ENCODE measurements at places on chromosomes 12 and 14.

- DNase-seq, result peak; percentile 44
These were observed 1.9 kb upstream of the PRKAG1 start for GRCh38 chr12:49020441-49020840.

DNA sequence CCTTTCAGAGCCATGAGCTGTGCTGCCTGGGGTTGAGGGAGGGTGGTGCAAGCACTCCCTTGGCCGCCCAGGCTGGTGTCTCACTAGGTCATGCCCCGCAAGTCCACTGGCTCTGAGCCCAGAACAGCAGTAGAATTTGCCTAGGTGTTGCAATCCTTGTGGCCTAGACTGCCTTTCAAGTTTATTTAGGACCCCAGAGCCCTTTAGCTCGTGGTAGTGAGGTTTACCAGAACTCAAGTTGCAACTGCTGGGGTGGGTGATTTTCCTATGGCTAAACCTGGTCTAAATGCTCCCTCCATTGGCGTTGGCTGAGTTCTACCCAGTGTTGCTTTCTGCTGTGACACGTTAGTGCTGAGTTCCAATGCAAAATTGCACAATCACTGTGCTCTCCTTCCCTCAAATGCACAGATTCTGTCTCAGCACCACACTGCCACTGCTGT, 287.2 kb downstream of the BCAT1 start:
- no peak for DNase-seq

DNA sequence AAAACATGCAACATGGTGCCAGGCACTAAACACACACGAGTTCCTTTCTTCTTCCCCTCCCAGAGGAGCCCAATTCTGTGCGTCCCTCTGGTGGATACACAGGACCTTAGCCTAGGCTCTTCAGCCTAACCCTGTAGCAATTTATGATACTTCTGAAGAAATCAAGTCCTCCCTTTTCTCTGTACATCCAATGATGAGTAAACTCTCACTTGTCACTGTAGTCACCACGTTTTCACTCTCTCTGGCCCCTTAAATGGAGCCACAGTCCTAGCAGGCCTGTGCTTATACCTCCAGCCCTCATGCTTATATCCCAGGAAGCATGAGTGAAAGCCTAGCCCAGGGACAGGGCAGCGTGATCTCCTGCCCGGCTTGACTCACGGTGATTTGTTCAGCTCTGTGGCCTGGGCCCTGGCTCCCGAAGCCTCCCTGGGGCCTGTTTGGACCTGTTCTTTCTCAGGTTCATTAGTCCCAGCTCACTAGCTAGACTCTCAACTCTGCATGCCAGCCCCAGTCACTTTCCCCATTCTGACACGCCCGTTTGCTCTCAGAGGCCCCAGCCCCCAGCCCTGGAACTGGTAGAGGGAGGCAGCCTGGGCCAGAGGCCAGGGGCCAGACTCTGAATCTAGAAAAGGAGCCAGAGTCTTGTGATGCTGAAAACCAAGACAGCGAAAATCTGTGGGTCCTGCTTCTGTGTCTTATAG, 24.1 kb upstream of the PLEKHG3 start:
- no peak for DNase-seq

DNA sequence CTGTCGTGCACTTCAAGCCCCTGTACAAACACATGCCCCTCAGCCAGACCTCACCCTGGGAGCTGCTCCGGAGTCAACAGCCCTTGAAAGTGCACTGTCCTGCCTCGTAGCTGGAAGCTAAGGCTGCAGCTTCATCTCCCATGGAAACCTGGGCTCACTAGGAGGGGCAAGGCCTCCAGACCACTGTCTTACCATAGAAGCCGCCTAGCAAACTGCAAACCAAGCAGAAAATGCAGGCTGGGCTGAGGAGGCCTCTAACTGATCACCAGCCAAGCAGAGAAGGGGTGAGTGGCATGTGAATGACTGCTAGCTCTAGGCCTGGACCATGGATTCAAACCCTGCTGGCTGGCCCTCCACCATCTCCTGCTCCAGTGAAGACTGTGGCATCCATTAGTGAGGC, 340.2 kb downstream of the CACNA1C start:
- no peak for DNase-seq

GRCh38 chr12:126430921-126431320, 1365.7 kb downstream of the AACS start:
- DNase-seq, result no peak

DNA sequence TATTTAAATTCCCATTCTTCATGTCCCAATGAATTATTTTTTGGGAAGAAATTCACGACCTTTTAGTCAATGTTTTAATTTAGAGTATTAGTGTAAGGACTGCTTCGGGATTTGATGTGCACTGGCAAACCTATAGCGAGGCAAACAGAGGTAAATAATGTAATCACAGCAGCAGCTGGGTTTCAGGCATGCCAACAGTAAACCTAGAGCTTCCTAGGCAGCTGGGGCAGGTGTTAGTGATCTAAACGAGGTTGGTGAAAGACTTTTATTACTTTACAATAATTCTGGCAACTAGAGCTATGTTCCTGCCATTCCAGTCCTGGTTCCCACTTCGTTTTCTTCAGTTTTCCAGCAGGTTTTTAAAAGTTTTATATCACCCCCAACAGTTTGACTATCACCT, 1036.4 kb upstream of the FOXG1 start:
- no peak for DNase-seq

- no peak for DNase-seq
These were observed 21.4 kb upstream of the C12orf42 start for GRCh38 chr12:103517161-103517560.

DNA sequence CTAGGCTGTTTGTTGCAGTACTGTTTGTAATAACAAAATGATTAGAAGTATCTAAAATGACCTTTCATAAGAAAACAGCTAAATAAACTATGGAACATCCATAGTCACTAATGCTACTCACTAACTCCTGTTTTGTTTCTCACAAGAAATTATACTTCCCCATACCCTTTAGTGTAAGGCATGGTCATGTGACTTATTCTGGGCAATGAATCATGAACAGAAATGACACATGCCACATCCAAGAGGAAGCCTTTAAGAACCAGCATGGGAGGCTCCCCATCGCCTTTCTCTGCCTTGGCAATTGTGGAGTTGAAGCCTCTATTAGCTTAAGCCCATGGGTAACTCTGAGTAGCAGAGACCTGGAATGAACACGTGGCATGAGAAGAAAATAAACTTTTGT, 49.3 kb downstream of the KSR2 start:
- DNase-seq, result no peak

DNA sequence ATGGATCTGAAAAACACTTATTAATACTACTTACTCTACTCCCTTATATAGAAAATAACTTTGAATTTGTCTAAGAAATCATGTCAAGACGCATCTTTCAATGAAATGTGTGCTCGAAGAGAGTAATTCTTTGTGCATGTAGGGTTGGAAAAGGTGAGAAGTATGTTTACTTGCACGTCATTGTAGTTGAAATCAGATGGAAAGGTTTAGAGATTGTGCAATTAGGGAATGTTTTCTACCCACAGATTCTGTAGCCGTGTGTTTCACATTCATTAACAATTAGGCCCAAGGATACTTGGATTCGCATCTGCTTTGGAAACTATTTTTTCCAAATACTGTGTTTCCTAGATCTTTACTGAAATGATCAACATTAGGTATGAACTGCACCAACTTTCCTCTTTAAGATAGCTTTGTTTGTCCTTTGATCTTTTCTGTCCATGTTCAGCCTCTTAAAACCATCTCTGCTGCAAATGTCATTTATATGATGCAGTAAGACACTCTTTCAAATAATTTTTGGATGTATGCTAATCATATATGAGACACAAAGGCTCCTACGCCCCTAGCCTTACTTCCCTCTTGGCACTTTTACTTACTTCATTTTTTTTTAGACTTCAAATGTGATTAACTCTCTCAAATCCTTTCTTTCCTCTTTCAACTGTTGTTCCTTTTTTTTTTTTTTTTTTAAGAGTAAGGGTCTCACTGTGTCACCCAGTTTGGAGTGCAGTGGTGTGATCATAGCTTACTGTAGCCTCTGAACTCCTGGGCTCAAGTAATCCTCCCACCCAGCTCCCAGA, 58.0 kb upstream of the PSMA6 start:
- DNase-seq, result no peak

DNA sequence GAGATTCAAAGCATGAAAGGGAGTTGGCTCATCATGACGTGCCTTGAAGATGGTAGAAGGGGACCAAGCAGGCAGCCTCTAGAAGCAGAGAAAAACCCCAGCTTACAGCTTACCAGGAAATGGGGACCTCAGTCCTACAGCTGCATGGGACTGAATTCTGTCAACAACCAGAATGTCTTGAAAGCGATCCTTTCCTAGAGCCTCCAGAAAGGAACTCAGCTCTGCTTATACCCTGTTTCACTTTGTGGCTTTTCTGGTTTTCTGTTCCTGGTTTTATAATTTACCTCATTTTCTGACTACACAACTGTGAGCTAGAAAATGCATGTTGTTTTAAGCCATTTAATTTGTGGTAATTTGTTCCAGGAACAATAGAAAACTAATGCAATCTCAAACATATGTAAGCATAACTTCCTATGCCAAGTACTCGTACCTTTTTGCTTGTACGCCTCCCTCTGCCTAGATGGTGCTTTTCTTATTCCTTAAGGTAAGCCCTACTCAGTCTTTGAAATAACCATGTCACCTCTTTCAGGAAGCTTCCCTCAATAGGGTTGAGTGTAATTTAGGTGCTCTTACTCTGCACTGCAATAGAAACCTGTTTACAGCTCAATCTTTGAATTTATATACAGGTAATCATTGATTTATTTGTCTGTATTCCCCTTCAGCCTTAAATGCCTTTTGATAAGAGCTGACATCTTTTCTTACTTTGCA, 348.8 kb downstream of the TMEM117 start:
- DNase-seq, result no peak

GRCh38 chr12:71938728-71939385, at the start of gene TPH2:
TSS of gene TPH2 (plus strand) at chr12:71938845. CDS start at chr12:71938987, 142 bp downstream.
- peak; percentile 75 for DNase-seq

- DNase-seq, result no peak
These were observed 86.9 kb downstream of the STON2 start for GRCh38 chr14:81313200-81313599.

DNA sequence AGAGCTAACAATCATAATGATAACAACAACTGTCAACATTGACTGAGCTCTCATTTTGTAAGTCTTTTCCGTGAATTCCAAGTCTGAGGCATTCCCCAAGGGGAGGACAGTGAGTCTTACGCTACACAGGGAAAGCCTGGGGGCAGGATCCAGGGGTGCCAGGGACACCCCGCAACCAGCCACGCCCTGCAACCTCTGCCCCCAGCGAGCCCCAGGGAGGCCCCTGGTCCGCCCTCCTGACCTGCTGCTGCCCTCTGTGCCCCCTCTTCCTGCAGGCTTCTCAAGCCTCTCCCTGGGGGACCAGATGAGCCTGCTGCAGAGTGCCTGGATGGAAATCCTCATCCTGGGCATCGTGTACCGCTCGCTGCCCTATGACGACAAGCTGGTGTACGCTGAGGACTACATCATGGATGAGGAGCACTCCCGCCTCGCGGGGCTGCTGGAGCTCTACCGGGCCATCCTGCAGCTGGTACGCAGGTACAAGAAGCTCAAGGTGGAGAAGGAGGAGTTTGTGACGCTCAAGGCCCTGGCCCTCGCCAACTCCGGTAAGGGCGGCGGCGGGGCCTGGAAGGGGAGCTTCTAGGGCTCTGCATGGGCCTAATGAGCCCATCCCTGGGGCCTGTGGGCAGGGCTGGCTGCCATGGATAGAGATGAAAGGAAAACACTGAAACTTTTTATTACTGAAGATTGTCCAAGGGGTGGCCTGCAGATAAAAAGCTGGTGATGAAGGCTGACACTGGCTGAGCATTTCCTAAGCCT, 115.4 kb downstream of the ESRRB start:
- DNase-seq, result no peak

DNA sequence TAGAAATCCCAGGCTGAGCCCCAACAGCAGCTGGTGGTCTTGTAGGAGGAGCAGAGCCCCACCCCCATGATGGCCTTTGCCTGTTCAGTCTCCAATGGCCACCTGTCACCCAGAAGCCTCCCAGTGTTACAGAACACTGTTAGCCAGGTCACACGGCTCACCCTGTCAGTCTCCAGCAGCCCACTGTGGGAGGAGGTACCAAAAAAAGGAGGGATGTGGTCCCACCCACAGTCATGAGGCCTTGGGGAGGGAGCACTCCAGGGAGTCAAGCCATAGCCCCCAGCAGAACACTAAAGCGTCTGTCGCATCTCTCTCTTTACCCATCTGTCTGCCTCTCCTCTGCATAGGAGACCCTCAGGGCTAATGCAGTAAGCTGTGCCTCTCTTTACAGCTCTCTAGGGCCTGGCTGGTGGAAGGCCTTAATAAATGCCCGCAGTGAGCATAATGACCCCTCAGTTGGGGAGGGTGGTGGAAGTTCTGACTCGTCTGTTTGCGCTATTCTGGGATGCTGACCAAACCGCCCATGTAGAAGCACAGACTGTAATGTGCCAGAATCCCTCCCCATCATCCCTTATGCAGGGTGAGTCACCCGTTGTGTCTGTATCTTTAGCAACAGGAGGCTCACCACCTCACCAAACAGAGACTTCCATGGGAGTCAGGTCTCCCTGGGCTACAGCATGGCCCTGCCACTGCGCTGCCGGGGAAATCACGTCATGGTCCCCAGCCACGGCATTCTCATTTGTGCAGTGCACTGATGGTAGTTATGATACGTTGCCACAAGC, 14.6 kb downstream of the C14orf132 start:
- peak; percentile 25 for DNase-seq

DNA sequence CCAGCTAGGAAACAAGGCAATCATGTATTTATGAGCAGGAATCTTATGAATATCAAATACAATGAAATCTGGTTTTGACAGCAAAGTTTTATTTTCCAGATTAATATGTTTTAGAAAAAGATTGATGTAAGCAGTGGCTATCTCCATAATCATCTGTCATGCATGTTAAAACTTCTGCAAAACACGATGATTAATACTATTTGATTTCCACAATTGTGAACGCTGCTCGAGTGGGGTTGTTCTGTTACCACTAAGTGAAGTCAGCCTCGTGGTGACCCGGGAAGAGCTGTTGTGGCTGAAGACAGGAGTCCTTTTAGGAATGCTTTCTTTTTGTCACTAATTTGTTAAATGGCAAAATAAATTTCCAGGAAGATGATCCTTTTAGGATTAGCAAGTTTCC, 9.4 kb downstream of the CFAP251 start:
- DNase-seq, result no peak

GRCh38 chr12:20272801-20273200, 95.5 kb upstream of the PDE3A start:
- DNase-seq, result no peak

DNA sequence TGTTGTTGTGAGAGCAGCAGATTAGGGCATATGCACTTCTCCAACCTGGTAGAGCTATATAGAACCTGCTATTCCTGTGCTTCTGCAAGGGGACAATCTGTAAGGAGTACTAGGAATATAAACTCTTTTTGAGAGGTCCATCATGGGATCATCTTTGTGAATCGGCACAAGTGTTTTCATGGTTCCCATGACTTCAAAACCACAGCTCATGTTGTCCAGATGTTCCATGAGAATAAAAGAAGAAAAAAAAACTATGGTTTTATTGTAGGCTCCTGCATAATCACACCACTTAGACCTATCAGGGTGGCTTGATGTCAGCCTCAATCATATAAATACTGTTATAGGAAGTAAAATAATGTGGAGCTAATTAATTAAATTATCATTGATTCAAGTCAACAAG, 311.4 kb upstream of the ATP2B1 start:
- DNase-seq, result no peak
